Activated naive CD8-positive, alpha-beta T cell treated with anti-CD3 and anti-CD28 coated beads for 36 hours (primary cell): ENCODE measurements at places on chromosomes 16 and 17.

GRCh38 chr17:50550661-50551432, 3.9 kb downstream of the SPATA20 start:
- peaks cover 9% of the 10 kb centered on the region for H3K36me3 ChIP-seq
- H3K27me3 ChIP-seq = no peaks in the 10 kb centered on the region
- H3K4me3 ChIP-seq = no peak overlapping the region
- DNase-seq = no peak
- H3K4me1 ChIP-seq = no peaks in the 10 kb centered on the region

- H3K36me3 ChIP-seq = no peaks in the 10 kb centered on the region
- peaks cover 4% of the 10 kb centered on the region for H3K27me3 ChIP-seq
- H3K4me1 ChIP-seq = no peaks in the 10 kb centered on the region
- H3K4me3 ChIP-seq = no peak overlapping the region
- DNase-seq = no peak
Observed at GRCh38 chr17:68580236-68580770, 20.9 kb downstream of the FAM20A start.

DNA sequence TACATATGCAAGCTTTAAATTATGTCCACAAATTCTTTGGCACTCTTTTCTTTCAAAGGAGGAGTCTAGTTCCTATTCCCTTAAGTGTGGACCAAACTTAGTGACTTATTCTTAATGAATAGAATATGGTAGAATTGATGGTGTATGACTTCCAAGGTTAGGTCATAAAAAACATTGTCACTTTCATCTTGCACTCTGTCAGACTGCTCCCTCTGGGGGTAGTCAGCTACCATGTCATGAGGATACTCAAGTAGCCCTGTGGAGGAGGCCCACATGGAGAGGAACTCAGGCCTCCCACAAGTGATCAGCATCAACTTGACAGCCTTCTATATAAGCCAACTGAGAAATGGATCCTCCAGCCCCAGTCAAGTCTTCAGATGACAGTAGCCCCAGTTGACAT, 58.0 kb upstream of the SCNN1B start:
- no peak overlapping the region for H3K4me3 ChIP-seq
- no peak for DNase-seq
- no peaks in the 10 kb centered on the region for H3K27me3 ChIP-seq
- H3K36me3 ChIP-seq = no peaks in the 10 kb centered on the region
- H3K4me1 ChIP-seq = no peaks in the 10 kb centered on the region

DNA sequence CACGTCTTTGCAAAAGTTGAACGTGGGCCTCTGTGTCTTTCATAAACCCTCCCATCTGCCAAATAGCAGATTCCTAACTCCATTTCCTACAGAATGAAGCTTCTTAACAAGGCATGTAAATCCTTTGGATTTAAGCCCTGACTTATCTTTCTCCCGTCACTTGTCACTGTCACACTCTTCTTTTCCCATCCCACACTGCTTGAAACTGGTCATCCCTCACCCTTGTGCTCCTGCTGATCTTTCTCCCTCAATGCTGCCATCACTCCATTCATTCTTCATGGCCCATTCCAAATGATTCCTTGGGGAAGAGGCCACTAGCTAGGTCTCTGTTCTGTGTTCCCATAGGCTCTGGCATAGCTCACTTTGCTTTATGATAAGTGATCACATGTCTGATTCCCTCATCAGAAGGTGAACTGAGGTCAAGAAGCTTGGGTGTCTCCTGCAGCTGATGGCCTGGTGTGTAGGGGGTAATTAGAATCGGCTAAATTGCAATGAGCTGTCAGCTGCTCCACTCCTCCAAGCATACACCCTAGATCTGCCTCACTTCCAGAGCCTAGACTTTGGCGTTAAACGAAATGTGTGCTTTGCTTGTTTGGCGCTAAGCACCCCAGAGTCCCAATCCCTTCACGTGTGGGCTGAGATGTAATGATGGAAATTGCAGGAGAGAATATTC, 61.7 kb downstream of the PECAM1 start:
- DNase-seq = no peak
- H3K27me3 ChIP-seq = no peaks in the 10 kb centered on the region
- no peak overlapping the region for H3K27ac ChIP-seq

- peaks cover 19% of the 10 kb centered on the region for H3K27me3 ChIP-seq
- DNase-seq = peak; percentile 24
- H3K27ac ChIP-seq = peak overlapping the region; percentile 19
Observed at GRCh38 chr17:37833237-37833859, 88.5 kb upstream of the HNF1B start.

- H3K27ac ChIP-seq = no peak overlapping the region
- H3K4me1 ChIP-seq = no peaks in the 10 kb centered on the region
- H3K27me3 ChIP-seq = peaks cover 30% of the 10 kb centered on the region
- no peak for DNase-seq
Observed at GRCh38 chr16:22743401-22743800, 70.6 kb upstream of the HS3ST2 start.

- H3K4me1 ChIP-seq = peaks cover 73% of the 10 kb centered on the region
- no peak overlapping the region for H3K4me3 ChIP-seq
- H3K27me3 ChIP-seq = no peaks in the 10 kb centered on the region
- DNase-seq = no peak
Observed at GRCh38 chr17:66347661-66348514, 45.5 kb downstream of the PRKCA start.

DNA sequence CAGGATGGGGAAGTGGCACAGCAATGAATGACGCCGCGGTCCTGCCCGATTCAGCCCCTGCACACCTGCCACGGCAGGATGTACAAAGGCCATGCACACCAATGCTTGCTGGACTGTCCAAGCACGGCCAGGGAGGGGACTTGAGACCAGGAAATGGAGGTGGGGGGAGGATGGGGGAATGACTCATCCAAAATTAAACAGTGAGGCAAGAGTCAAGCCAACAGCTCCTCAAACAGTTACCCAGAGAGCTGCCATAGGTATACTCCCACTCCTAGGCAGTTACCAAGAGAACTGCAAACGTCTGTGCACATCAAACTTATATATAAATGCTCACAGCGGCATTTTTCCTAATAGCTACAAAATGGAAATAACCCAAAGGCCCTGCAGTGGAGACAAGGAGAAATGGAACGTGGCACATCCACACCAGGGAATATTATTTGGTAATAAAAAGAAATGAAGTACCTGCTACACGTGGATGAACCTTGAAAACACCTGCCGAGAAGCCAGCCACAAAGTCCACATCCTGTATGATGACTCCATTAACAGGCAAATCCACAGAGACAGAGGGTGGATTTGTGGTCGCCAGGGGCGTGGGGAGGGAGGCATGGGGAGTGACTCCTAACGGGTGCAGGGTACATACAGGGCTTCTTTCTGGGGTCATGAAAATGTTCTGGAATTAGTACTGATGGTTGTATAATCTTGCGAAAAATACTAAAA, 54.1 kb downstream of the VAC14 start:
- no peak overlapping the region for H3K4me3 ChIP-seq
- DNase-seq = peak; percentile 44
- H3K27me3 ChIP-seq = no peaks in the 10 kb centered on the region
- peaks cover 19% of the 10 kb centered on the region for H3K36me3 ChIP-seq
- peak overlapping the region; percentile 79 for H3K27ac ChIP-seq

DNA sequence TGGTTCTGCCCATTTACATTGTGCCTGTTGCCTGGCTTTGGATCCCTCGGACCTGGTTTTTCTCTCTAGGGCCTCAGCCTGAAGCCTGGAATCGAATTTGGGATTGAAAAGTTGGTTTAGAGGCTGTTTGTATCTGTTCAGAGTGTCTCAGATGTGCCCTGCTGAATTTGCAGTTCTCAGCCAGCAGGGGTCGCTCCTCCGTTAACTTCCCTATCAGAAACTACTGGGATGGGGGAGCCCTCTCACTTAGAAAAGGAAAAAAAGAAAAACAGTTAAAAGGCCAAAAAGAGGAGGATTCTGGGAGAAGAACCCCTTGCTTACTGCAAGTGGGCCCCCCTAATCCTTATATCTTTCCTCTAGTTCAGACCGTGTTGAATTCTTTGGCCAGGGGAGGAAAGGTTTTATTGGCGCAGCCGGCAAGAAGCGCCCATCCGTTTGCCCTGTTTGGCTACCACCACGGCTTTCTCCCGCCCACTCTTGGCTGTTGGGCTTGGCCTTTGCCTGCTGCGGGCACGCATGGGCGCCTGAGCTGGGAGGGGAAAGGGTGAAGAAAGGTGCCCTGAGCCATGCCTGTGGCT, 8.7 kb downstream of the FZD2 start:
- no peaks in the 10 kb centered on the region for H3K4me1 ChIP-seq
- H3K27me3 ChIP-seq = peaks cover 46% of the 10 kb centered on the region
- H3K36me3 ChIP-seq = peaks cover 2% of the 10 kb centered on the region
- H3K27ac ChIP-seq = no peak overlapping the region
- H3K4me3 ChIP-seq = no peak overlapping the region
- DNase-seq = no peak

GRCh38 chr17:81420769-81421462, 25.7 kb downstream of the BAHCC1 start:
- H3K36me3 ChIP-seq = no peaks in the 10 kb centered on the region
- no peaks in the 10 kb centered on the region for H3K27me3 ChIP-seq
- DNase-seq = no peak
- no peak overlapping the region for H3K27ac ChIP-seq
- no peaks in the 10 kb centered on the region for H3K4me1 ChIP-seq
- no peak overlapping the region for H3K4me3 ChIP-seq

- DNase-seq = no peak
- no peaks in the 10 kb centered on the region for H3K27me3 ChIP-seq
- no peak overlapping the region for H3K4me3 ChIP-seq
Observed at GRCh38 chr16:87968541-87968940, 17.3 kb downstream of the BANP start.

GRCh38 chr17:39564211-39564848, 43.4 kb downstream of the NEUROD2 start:
- no peak overlapping the region for H3K27ac ChIP-seq
- no peaks in the 10 kb centered on the region for H3K27me3 ChIP-seq
- H3K4me3 ChIP-seq = no peak overlapping the region
- DNase-seq = no peak
- no peaks in the 10 kb centered on the region for H3K4me1 ChIP-seq
- peaks cover 19% of the 10 kb centered on the region for H3K36me3 ChIP-seq
